ENCODE measurements at places on chromosomes 11 and 22.

DNA sequence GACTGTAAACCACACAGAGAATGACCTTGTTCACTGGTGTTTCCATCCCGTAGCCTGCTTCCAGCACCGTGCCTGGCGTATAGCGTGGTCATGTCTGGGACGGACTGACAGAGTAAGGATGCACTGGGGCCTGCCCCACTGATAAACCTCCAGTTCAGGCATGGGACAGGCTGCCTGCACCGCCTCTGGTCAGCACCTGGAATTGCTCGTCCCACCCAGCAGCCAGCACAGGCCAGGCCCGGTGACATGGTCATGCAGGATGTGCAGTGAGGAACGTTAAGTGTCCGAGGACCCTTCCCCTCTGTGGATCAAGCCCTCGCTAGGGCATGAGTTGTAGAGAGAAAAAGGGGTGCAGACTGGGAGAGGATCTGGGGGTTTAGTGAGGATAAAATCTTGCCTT lies 44.8 kb downstream of the LMO1 start:
- no peak for DNase-seq

DNA sequence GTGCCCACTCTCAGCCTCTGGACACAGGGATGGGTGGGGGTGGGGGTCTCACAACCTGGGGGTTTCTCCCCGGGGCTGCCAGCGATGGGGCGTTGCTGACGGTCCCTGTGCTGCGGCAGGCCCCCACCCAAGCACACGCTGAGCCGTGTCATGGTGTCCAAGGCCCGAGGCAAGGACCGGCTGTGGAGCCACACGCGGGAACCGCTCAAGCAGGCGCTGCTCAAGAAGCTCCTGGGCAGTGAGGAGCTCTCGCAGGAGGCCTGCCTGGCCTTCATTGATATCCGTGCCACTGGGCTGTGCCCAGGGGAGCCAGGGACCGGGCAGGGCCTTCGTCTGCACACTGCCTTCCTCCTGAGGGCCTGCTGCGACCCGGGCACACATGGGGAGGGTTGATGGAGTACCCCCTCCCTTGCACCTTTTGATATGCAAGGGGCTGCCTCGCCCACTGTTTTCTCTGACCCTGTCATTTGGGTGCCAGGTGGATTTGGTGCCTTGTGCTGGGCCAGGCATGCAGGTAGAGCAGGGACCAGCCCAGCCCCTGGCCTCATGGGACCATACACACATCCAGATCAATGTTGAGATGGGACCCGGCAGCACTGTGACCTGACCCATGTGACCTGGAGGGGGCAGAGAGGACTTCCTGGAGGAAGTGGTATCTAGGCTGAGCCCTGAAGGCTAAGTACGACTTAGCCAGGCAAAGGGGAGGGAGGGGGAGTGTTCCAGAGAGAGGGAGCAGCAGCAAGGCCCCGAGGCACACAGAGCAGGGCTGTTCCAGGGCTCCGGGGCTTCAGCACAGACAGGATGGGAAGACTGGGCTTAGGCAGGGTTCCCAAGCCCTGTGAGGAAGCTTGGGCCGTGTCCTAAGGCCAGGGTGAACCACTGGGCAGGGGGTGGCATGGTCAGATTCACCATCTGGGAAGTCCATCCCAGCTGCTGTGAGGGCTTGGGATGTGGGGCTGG lies 75.2 kb downstream of the MYO7A start:
- no peak for DNase-seq

DNA sequence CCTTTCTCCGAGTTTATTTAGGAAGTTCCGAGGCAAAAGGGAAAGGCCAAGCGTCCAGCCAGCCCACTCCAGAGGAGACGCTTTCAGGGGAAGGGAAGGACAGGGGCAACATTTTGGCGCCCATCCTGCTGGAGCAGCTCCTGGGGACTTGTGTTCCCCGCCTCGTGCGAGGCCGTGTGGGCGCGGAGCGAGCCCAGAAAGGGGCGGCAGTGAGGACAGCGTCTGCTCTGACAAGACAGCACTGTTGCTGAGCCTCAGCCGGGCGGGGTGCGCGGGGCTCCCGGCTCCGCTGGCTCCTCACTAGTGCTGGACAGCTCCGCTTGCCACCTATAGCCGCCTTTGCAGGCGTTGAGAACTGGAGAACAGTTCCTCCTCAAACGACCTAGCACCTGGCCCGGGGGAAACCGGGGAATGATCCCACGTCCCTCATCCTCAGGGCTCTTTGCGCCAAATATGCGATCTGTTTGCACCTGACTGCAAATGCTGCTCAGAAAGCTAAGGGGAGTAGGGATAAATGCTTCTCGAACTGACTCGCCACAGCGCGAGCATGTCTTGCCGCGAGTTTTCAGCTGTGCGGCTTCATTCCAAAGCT lies 722 bp upstream of the GUCY1A2 start:
- no peak for DNase-seq

GRCh38 chr11:133239575-133239974 lies 292.7 kb downstream of the OPCML start:
- DNase-seq: no peak

DNA sequence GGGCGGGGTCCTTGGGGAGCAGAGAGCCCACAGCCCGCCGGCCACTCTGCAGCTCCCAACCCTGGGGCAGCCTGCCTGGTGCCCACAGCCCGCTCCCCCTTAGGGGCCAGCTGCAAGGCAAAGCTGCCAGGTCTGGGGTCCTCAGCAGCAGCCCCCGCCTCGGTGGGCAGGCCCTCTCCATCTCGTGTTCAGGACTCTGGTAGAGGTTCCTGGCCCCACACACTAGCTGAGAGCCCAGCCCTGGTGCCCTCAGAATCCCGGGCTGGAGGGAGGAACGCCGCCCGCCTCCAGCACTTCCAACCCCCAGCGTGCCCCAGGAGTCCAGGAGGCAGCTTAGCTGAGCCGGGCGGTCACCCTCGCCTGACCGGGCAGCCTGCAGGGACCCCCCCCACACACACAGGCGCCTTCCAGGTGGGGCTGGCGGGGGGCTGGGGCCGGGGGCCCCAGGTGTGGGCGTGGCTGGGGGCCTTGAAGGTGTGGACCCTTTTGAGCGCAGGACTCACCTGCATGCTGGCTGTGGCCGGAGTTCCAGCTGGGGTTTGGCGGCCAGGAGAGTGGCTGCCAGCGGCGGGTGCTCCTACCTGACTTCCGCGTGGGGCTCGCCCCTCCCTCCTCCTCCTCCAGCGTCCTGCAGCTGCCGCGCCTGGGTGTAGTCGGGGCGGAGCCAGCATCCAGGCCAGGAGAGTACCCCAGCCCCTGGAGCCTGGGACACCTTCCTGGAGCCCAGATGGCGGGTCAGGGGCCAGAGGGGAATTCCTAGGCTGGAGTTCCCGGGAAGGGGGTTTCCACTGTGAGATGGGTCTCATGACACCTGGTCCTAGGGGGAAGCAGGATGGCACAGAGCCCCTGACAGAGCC lies at the start of gene ANO9:
TSS of gene ANO9 (minus strand) at position 594 of the 857 bp plus-strand sequence. CDS start at position 509, 85 bp downstream.
- no peak for DNase-seq

- no peak for DNase-seq
Measured at GRCh38 chr11:118843565-118843964, 40.1 kb upstream of the CXCR5 start.

DNA sequence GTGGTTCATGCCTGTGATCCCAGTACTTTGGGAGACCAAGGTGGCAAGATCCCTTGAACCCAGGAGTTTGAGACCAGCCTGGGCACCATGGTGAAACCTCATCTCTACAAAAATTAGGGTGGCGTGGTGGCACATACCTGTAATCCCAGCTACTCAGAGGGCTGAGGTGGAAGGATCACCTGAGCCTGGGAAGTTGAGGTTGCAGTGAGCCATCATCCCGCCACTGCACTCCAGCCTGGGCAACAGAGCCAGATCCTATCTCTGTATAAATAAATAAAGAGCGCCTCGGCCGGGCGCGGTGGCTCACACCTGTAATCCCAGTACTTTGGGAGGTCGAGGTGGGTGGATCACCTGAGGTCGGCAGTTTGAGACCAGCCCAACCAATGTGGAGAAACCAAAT lies 27.9 kb downstream of the TOB2 start:
- DNase-seq: no peak

DNA sequence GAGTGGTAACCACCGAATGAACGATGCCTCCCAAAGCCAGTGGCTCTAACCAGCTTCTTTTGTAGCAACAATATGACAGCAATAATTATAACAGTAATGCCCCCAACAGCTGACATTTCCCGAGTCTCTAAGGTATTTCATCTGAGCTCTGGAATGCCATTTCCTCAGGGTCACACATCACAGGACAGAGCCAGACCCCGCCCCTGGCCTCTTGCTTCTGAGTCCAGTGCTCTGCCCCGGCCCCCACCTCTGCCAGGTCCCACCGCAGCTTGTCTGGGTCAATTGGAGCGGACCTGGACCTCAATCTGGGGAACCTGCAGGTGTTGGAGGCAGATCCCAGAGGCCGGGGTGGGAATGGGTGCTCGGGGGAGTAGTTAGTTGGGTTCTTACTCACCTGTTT lies 63.8 kb downstream of the IGLL1 start:
- DNase-seq: no peak

- DNase-seq: no peak
Measured at GRCh38 chr11:1567052-1567720, 4.9 kb downstream of the DUSP8 start.

DNA sequence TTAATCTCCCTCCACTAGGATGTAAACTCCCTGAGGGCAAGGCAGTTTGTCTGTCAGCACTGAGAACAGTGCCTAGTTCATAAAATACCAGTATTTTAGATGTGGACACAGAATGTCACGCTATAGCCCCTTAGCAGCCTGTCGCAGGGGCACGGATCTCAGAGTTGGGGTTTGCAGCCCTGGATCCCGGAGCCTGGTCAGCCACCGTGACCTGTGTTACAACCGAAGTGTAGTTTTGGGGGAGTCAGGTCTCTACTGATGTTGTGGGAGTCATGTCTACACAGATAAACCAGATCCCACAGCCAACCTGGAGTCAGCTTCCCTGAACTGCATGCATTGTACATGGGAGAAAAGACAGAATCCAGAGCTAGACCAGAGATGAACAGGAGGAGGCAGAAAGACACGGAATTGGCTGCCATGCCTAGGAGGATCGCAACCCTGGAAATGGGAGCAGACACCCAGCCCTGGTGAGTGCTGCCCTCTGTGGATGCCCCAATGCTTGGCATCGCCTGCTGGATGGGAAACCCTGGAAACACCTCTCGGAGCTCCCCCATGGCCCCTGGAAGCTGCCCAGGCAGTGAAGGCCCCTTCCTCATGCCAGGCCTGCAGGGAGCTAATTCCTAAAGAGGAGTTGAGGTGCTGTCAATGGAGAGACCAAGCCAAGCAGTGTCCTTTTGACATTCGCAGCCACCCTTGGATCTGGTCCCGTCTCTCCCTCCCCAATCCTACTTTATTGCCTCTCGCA lies 851.3 kb downstream of the TBC1D22A start:
- no peak for DNase-seq

All from GM12864 (cell line).